ENCODE measurements at places on chromosomes 5 and 9. TPM values are rescaled to one million over a fixed set of nuclear protein-coding genes. Genes with fewer than 3 reads are reported as not detected.

- no peak for DNase-seq
Observed at GRCh38 chr5:10352430-10353240, 860 bp upstream of the MARCHF6 start.

- DNase-seq: no peak
Observed at GRCh38 chr5:73157414-73158303, 15.3 kb upstream of the TMEM174 start.

- DNase-seq: no peak
Observed at GRCh38 chr9:88037285-88037845, 63.0 kb upstream of the CDK20 start.

DNA sequence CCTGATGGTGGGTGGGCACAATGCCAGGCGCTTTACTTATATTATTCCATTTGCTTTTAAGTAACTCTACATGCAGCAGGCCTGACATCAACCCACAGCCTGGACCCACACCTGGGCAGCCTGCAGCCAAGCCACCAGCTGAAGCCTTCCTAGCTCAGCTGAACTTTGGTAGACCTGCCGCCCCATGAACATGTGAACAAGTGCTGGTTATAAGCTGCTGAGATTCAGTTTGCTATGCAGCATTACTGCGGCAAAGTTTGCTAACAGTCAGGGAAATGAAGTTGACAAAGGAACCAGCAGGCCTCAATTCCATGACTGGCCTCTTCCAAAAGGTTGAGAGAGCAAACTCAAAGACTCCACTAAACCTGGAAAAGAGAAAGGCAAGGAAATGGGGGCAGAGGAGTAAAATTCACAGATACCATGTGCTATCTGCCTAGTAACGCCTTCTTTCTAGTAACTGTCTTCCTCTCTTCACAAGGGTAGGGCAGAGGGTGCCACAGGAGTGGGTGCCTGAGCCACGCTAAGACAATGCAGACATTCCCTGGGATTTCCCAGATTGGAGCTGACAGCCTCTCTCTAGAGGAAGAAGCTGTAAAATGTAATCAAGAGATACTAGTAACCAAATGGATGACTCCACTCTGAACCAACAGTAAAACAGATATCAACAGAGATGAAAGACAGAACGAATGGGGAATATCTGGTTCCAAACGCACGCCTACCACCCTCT, 2.9 kb downstream of the BOD1 start:
- no peak for DNase-seq

DNA sequence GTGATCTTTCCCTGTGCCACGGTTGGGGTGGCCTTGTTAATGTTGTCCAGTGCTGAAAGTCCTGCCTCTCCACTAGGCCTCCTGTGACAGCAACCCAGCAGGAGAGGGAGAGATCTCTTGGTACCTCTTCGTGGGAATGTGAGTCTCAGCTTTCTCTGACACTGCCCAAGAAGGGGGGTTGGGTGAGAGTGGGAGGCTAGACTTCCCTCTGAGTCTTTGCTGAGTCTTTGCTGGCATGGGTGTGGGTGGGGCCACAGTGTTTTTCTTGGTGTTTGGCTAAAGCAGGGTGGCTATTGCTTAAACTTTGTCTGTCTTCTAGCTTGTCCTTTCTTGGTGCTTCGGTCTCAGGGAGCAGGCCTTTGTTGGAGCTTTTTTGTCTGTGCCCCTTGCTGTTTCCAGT, 145.6 kb downstream of the GNA14 start:
- DNase-seq: no peak

DNA sequence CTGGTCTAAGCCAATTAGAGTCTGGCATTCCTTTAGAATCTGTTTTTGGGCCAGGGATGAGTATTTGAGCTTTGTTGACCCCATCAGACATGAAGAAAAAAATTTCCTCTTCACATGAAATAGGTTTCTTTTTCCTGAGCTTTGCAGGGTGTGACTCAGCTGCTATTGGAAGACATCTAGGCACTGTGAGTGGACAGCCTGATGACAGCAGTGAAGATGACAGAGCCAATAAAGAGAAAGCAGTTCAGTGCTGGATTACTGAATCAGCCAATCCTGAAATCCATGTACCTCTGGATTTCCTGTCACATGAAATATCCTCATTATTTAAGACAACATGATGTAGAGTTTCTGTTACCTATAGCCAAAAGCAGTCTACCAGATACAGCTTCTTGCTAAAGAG, 51.3 kb upstream of the GRIA1 start:
- DNase-seq: no peak

DNA sequence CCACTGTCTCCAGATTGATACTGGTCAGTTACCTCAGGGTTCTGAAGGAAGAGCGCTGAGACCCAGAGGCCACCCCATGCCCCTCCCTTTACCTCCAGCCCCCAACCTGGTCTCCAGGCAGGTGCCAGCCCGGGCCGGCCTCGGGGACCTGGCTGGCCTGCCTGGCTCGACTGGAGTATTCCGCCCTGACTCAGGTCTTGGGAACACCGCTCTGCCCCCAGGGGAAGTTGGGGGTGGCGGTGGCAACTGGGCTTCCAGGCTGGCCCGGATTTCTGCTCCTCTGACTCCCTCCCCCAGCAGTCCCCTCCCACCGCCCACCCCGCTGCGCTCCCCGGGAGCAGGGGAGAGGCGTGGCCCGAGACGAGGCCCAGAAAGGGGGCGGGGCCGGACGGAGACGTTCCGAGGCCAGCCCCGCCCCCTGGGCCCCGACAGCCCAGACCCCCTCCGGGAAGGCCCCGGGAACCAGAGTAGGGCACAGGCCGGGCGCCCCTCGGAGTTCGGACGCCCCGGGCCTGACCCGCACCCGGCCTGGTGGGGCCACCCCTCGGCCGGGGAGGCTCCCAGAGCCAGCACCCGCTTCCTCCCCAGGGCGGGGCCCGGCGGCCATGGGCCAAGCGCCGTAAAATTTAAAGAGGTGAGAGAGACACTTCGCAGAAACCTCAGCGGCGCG, 82.5 kb upstream of the ZBTB43 start:
- peak; percentile 93 for DNase-seq

- DNase-seq: no peak
Observed at GRCh38 chr5:166281433-166281832, 2010.0 kb upstream of the WWC1 start.

DNA sequence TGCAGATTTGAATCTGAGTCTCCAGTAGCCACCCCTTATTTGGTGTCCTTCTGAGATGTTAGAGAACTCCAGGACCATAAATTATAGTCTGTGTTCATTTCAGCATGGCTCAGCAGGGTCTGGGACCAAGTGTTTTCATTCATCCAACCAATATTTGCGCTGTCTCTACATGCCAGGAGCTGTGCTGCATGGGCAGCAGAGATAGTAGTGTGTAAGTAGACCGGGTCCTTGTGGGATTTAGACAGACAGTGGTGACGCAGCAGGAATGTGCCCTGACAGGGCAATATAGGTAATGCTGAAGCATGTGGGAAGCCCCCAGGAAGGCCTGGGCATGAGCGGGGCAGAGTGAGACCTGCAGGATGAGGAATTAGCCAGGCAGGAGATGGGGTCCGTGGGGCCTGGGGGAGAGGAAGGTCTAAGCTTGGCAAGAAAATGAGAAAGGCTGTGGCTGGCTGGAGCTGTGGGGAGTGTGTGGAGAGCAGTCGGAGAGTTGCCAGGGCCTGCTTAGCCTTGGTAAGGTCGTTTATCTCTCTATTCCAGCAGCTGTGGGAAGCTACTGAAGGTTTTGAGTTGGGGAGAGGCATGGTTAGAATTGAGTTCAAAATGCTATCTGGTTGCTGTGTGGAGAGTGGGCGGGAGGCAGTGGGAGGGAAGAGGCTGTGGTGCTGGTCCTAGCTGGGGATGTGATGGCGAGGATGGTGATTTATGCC, 16.8 kb downstream of the STXBP1 start:
- DNase-seq: no peak

GRCh38 chr9:86304236-86304730, 21.9 kb upstream of the ISCA1 start:
- DNase-seq: no peak

- no peak for DNase-seq
Observed at GRCh38 chr9:20270161-20270560, 352.1 kb downstream of the MLLT3 start.

DNA sequence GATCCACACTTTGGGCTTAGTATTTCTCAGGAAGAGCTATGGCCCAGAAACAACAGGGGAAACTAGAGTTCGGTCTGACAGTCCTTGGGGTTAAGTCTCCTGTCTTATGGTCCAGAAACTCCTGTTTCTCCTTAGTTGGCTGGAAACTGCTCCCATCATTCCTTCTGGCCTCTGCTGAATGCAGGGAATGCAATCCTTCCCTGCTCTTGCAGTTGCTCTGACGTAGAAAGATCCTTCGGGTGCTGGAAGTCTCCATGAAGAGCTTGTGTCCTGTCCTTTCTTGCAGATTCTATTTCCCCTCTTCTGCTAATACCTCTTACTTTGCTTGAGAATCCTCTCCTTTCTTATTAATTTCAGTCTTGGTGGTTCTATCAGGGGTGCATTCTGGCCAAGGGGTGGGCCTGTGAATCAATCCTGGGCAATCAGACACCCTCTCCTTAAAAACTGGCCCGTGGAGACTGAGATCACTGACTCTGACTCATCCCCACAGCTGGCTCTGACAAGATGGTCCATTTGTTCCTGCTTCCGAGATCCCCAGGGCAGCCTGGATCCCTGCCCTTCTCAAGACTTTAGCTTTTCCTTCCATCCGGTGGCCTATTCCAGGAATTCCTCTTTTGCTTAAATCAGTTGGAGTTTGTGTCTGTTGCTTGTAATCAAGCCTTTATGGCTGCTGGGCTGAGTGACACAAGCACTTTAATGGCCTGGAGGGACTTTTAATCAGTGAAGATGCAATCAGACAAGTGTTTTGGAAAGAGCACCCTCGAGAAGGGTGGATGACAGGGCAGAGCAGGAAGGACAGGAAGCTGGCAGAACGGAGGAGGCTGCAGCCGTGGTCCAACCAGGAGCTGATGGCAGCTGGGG, 23.7 kb downstream of the PTGS1 start:
- DNase-seq: no peak

DNA sequence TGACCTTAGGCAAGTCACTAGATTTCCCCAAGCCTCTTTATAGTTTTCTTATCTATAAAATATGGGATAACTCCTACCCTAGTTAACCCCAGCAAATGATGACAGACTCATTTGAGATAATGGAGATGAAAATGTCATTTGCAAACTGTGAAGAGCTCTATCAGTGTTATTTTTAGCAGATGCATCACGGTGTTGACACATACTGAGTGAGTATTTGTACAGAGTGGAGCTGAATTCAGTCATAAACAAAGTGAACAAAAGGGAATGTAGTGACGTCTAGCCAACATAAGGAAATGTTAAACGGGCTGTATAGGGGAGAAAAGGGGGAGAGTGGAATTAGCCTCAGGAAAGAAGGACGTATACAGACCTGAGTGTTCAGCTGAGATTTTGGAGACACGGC, 75.9 kb downstream of the NMUR2 start:
- no peak for DNase-seq

DNA sequence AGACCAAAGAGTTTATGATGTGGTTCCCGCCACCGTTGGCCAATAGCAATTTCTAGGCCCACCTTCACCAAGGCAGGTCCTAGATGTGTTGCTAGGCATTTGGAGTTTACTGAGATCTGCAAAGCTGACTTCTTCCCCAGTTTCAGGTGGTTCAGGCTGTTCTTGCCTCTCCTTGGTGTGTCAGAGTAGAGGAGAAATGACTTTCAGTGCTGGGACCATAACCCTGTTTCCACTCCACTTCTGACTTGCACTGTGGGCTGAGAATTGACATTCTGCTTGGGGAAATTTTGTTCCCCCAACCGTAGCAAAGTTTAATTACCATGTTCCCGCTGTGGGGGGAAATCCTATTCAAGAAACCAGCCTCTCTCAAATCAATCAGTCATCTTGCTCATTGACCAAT, 128.0 kb upstream of the GABRP start:
- DNase-seq: no peak

DNA sequence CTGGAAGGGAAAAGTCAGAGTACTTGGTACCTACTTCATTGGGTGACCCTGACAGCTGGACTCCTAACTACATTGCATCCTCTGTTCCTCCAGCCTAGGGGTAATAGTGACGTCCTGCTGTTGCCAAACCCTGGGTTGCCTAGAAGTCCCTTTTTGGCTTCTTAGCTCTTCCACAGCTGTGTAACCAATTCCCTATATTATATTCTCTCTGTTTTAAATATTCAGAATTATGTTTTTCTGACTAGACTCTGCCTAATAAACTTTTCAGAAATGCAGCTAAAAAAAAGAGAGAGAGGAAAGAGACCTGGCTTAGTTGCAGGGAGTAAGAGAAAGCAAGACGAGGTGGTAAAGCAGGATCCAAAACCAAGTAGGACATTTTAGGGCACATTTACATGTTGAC, 28.4 kb downstream of the MCTP1 start:
- no peak for DNase-seq

DNA sequence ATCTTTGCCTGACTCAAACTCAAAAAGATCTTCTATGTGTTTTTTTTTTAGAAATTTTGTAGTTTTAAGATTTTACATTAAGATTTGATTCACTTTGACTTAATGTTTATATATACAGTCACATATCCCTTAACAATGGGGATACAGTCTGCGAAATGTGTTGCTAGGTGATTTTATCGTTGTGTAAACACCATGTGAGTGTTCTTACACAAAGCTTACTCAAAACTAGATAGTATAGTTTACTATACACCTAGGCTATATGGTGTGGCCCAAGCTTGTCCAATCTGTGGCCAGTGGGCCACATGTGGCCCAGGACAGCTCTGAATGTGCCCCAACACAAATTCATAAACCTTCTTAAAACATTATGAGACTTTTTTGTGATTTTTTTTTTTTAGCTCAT, 131.9 kb downstream of the CWC27 start:
- DNase-seq: no peak

- DNase-seq: no peak
Observed at GRCh38 chr5:134772461-134773125, 14.0 kb downstream of the DDX46 start.

- no peak for DNase-seq
Observed at GRCh38 chr5:130549884-130550561, 615.0 kb downstream of the HINT1 start.

CCNH gene
- 38.2 TPM for total RNA-seq

TNFSF15 gene
- total RNA-seq: 0.17 TPM

LECT2 gene
- not detected for total RNA-seq

PCDHA10 gene
- total RNA-seq: 5.5 TPM

EIF4E1B gene
- total RNA-seq: 0.63 TPM

CCDC192 gene
- 0.63 TPM for total RNA-seq

FOXI1 gene
- total RNA-seq: not detected
